Left forelimb (tissue), 1 donor: ENCODE measurements at places on chromosomes 7 and 10.
A peak's percentile ranks its signal among the peaks of the same experiment; 100 is the strongest.

- DNase-seq, result no peak
These were observed 268.8 kb downstream of the PLXNA4 start for GRCh38 chr7:132307465-132307864.

DNA sequence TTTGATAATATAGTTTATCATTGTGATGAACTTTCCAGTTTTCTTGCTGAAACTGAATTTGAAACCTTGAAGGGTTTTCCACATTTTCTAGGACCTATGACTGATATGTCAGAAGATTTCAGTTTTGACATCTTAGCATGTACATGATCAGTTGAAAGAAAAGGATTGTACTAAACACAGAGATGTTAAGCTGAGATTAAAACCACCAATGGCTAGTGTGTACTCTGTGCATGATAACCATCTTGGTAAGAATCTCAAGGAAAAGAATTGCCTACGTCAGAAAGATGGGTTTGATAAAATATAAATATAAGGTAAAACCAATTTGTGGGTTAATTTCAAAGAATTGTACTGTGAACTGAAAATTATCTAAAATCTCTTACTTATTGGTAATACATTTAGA lies 776.4 kb downstream of the GATA3 start:
- DNase-seq, result no peak

- no peak for DNase-seq
These were observed 560.3 kb downstream of the ZWINT start for GRCh38 chr10:55800602-55801352.

GRCh38 chr7:2312267-2312929 lies 1.8 kb downstream of the SNX8 start:
- no peak for DNase-seq

DNA sequence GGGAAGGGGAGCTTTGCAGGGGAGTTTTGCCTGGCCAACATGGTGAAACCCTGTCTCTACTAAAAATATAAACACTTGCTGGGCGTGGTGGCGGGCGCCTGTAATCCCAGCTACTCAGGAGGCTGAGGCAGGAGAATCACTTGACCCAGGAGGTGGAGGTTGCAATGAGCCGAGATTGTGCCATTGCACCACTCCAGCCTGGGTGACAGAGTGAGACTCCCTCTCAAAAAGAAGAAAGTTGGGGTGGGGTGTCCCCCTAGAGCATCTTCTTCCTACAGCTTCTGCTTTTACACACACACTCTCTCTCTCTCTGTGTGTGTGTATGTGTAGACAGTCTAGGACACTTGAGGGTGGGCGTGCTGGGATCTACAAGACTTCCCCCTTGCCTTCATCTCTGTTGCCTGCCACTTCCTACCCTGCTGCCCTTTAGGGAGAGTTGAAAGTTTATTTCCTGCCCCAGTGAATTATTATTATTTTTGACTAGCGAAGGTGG lies 21.7 kb downstream of the PLAU start:
- DNase-seq, result no peak

DNA sequence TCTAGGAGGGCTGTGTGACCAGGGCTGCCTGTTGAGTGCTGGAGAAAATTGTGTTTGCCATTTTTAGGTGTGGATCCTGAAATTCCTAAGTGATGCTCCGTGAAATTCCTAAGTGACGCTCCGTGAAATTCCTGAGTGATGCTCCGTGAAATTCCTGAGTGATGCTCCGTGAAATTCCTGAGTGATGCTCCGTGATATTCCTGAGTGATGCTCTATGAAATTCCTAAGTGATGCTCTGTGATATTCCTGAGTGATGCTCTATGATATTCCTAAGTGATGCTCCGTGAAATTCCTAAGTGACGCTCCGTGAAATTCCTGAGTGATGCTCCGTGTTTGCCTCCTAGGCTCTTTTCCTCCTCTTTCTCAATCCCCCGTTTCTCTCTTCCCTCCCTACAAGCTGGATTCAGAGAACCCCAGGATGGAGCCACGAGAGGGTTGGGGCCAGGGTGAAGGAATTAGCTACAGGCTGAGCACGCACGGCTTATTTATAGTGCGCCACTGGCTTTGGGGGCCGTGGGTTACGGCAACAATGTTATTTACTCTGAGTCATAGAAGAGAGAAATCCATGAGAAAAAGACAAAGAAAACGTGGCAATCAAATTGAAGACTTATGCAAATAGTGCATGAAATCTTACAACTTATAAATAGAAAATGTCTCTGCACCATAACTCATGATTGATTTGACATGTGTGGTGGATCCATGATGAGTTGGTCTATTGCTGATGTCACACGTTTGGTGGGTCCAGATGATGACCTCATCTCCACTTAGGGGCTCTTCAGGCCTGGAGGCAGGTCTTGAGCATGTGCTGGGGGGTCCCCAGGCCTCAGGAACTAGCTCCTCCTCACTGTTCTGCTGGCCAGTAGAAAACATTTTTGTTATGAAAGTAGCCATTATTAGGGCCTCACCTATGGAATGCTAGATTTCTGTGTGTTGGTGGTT lies 224.6 kb downstream of the WDR37 start:
- peak; percentile 25 for DNase-seq

DNA sequence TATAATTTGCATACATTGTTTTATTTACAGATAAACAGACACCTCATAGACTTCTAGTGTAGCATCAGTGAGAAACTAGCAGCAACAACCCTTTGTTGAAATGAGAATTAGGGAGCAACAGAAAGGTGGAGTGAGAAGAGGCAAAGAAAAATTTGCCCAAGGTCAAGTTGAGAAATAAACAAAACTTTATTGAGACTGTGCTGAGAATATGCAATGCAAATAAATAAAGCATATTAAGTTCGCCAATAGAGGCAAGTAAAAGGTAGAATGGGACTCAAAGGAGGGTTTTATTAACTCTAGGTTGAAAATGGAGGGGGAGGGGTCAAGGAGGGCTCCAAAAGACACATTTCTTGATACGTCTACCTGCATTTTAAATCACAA lies 49.7 kb downstream of the CACNA2D1 start:
- no peak for DNase-seq

GRCh38 chr7:57415730-57416129 lies 34.2 kb upstream of the ZNF716 start:
- no peak for DNase-seq

DNA sequence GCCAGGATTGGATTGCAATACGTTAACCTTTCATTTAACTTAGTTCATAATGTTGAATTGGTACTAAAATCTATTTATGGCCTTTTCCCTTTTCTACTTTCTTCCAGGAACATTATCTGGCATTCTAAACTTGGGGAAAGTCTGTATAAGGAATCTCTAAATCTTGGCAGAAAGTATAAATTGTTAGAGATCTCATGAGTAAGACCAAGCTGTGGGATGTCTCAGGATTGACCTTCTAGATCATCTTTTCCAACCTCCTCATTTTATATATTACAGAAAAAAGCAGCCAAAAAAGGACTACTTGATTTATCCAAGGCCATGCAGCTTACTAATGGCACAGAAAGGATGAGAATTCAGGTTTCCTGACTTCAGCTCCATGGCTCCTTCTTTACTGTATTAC lies 598.3 kb downstream of the INHBA start:
- DNase-seq, result no peak

GRCh38 chr10:4120096-4120853 lies 335.3 kb upstream of the KLF6 start:
- no peak for DNase-seq

DNA sequence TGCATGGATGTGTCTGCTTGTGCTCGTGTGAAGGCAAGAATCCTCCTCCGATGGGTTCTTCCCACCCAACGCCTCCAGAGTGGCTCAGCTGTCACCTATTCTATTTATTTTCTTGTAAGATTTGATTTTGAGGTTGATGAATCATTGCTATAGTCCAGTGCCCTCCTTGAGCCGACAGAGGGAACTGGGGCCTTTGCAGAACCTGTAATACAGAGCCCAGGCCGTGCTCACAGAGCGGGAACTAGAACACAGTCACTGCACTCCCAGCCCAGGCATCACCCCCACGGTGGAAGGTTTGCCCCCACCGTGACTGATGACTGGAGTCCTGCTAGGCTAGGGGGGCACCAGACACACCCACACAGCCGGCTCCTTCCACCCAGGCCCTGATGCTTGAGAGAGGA lies 2.0 kb downstream of the RARRES2 start:
- DNase-seq, result no peak

- no peak for DNase-seq
These were observed 20.4 kb downstream of the FRMPD2 start for GRCh38 chr10:48253970-48254657.

DNA sequence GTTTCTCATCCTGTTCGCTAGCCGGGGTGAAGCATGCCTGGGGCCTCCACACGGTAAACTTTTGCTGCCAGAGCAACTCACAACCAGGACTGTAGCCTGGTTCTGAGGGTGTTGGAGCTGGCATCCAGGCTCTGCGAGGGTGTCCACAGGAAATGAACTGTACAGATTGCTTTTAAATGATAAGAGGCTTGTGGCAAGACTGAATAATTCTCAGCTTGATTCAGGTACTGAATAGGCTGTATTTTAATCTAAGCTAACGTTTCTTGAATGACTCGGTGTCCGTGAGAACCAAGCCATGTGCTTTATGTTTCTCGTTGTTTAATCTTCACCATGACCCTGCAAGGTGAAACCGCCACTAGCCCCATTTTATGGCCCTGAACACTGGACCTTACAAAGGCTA lies 49.3 kb downstream of the EEPD1 start:
- no peak for DNase-seq

GRCh38 chr10:114472877-114473253 lies 68.6 kb upstream of the AFAP1L2 start:
- DNase-seq, result no peak

DNA sequence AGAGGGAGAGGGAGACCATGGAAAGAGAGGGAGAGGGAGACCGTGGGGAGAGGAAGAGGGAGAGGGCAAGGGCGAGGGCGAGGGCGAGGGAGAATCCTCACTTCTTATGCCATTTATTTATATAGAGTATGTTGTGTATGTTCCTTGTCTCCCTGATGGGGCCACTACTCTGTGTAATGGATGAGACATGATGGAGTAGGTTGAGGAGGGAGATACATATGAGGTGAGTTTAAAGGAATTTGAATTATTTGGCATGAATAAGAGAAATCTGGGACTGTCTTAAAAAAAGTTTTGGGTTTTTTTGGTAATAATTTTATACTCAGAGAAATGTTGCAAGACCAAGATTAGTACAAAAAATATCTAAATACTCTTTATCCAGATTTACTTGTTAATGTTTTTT lies 20.1 kb downstream of the CCSER2 start:
- DNase-seq, result no peak

DNA sequence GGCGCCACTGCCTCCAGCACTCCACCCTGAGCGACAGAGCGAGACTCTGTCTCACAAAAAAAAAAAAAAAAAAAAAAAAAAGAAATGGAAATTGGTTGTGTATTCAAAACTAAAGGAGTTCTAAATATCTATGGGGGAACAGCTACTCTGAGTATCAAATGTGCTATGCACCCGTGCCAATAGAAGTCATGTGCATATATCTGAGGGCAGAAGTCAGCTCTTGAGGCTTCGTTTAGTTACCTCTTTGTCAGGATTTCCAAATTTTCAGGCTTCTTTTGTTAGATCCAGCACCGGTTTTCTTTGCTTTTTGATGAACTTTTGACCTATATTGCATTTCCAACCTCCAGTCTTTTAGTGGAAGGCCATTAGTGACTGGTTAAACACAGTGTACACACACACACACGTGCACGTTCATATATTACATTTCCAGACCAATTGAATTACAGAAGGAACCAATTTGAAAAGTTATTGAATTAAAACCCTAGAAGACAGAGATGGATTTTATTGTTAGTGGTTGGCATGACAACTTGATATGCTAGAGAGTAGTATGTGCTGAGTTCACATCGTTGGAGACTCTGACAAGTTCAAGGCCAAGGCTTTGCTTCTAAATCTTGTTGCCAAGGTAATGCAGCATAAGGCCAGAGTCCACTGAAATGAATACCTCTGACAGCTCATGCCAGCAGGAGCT lies 33.1 kb upstream of the ADD3 start:
- no peak for DNase-seq

DNA sequence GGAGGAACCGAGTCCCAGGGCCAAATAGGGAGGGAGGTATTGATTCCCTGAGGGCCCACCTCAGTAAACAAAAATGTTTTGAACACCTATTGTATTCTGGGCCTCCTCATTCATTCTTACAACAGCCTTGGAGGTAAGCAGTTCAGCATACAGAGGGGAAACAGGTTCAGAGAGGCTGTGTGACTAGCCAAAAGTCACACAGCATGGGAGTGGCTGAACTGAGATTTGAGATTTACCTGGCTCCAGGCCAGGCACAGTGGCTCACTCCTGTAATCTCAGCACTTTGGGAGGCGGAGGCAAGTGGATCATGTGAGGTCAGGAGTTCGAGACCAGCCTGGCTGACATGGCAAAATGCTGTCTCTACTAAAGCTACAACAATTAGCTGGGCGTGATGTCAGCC lies 107.2 kb downstream of the TMEM130 start:
- DNase-seq, result no peak

DNA sequence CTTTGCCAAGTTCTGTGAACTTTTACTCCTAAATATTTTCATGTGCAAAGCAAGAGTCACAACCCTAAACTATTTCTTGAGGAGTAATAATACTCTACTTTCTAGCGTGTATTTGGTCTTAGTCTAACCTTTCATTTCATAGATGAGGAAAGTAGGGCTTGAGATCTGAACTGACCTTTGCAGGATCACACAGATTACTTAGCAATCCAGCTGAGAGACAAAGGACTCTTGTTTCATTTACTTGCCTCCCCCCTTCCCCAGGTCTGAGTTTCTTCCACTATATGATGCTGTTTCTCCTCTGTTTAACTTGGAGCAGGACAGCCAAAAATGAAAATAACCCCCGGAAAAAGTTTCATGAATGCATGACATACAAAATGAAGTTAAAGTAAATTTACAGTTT lies 75.3 kb upstream of the PTN start:
- no peak for DNase-seq

DNA sequence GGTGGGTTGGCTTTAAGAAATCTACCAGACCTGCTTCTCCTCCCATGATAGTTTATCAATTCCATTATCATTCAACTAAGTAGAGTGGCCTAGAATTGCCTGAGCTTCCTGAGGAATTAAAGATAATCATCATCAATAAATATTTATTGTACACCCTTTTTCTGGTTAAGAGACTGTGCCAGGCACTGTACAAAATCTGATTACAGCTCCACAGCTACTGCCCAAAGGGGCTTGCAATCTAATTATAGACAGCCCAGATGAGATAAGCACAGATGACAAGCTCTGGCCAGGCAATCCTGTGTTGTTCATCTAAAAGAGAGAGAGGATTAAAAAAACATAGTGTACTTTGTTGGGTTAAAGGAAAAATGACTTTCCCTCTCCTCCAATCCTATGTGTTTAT lies 586.4 kb downstream of the GATA3 start:
- DNase-seq, result no peak
